Ovary (tissue), 10 donors: ENCODE measurements at places on chromosomes 12 and 14. TPM values are rescaled to one million over a fixed set of nuclear protein-coding genes. Genes with fewer than 3 reads are reported as not detected.

DNA sequence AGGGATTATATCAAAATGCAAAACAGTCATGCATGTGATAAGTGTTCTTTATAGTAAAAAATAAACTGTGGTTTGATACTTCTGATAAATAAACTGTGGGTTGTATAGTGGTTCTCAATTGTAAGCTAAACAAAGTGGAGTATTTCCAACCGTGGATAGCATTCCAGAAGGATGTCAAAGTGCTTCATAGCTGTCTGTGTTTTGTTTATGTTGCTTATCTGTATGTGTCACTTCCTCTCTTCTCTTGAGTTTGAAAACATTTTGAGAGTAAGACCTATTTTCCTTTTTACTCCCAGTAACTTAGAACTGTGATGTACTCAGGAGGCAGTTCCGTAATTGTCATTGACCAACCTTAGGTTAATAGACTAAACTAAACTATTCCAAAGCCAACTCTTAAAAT, 415.8 kb downstream of the TMTC2 start:
- H3K4me3 ChIP-seq: no peak overlapping the region
- no peaks in the 10 kb centered on the region for H3K36me3 ChIP-seq
- H3K27ac ChIP-seq: no peak overlapping the region
- no peaks in the 10 kb centered on the region for H3K4me1 ChIP-seq

GRCh38 chr14:50967103-50967502, 22.8 kb upstream of the PYGL start:
- no peaks in the 10 kb centered on the region for H3K27me3 ChIP-seq
- H3K27ac ChIP-seq: no peak overlapping the region
- H3K4me1 ChIP-seq: peaks cover 2% of the 10 kb centered on the region
- no peak overlapping the region for H3K4me3 ChIP-seq

TOX4 gene
- total RNA-seq: 75.3 TPM

- H3K27me3 ChIP-seq: no peaks in the 10 kb centered on the region
- H3K4me3 ChIP-seq: no peak overlapping the region
- H3K4me1 ChIP-seq: no peaks in the 10 kb centered on the region
- H3K27ac ChIP-seq: no peak overlapping the region
- DNase-seq: no peak
These were observed 39.8 kb upstream of the PTGDR start for GRCh38 chr14:52227619-52228222.

SYNDIG1L gene
- 0.10 TPM for total RNA-seq

DNA sequence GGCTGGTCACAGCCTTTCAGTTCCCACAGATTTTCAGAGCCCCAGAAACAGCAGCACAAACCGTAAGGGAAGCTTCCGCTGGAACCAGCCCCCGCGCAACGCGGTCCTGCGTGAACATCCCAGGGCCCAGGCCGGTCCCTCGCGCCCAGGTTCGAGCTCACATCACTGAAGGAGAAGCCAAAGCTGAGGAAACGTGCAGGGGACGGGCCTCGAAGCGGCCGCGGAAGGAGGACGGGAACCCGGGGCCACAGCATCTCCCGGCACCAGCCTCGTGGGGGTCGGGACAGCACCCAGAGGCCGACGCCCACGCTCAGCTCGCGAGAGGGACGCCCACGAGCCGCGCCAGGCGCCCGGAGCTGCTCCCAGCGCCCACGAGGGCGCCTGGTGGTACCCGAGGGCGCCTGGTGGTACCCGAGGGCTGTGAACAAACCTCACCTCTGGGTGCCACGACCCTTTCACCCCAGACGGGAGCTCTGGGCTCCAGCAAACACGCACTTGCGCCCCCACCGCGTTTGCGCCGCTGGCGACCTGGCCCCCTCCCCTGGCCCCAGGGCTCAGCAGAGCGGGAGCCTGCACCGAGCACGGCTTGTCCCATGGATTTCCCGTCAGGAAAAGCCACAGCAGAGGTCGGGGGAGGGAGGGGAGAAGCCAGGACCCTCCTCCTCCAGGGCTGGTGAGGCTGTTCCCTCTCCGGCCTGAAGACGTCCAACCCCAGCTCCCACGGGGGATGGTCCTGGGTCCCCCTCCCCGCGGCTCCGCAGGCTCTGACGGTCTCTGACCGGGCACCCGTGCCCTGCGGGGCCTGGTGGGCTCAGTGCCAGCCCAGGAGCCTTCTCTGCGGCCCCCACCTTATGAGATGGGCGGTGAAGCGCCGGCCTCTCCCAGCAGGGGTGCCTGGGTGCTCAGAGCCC, 6.9 kb downstream of the LRCOL1 start:
- peaks cover 4% of the 10 kb centered on the region for H3K4me1 ChIP-seq
- no peak for DNase-seq
- no peak overlapping the region for H3K27ac ChIP-seq
- H3K4me3 ChIP-seq: peak overlapping the region; percentile 3
- H3K27me3 ChIP-seq: no peaks in the 10 kb centered on the region
- H3K36me3 ChIP-seq: no peaks in the 10 kb centered on the region

GRCh38 chr14:68384881-68385280, 408.0 kb downstream of the ZFP36L1 start:
- DNase-seq: no peak
- H3K36me3 ChIP-seq: no peaks in the 10 kb centered on the region
- peaks cover 10% of the 10 kb centered on the region for H3K4me1 ChIP-seq
- peak overlapping the region; percentile 58 for H3K27ac ChIP-seq
- no peak overlapping the region for H3K4me3 ChIP-seq

- no peaks in the 10 kb centered on the region for H3K4me1 ChIP-seq
- H3K4me3 ChIP-seq: no peak overlapping the region
- H3K27me3 ChIP-seq: no peaks in the 10 kb centered on the region
- no peak overlapping the region for H3K27ac ChIP-seq
- H3K36me3 ChIP-seq: no peaks in the 10 kb centered on the region
These were observed 413.2 kb downstream of the FLRT2 start for GRCh38 chr14:85943192-85943591.

DNA sequence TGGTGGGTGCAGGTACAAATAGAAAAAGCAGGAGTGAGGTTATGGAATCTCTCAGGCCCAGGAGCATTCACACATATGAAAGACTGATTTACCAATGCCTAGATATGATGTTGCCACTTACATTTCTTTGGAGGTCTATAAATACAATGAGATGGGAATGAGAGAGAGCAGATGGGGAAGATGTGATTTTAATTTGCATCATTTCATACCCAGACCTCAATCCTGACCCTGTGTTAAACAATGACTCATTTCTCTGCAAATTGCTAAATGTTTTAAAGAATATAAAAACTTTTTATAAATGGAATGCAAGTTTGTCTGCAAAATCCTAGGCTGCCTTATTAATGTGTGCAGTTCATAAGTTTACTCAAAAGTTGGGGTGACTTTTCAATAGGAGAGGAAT, 38.6 kb upstream of the GNG2 start:
- no peaks in the 10 kb centered on the region for H3K36me3 ChIP-seq
- H3K4me3 ChIP-seq: no peak overlapping the region
- H3K27ac ChIP-seq: no peak overlapping the region

MFAP5 gene
- total RNA-seq: 0.64 TPM

GRCh38 chr12:62805517-62805916, 129.4 kb downstream of the PPM1H start:
- H3K27me3 ChIP-seq: no peaks in the 10 kb centered on the region
- H3K4me3 ChIP-seq: no peak overlapping the region
- DNase-seq: no peak
- no peak overlapping the region for H3K27ac ChIP-seq

LRP1 gene
- total RNA-seq: 554 TPM

DNA sequence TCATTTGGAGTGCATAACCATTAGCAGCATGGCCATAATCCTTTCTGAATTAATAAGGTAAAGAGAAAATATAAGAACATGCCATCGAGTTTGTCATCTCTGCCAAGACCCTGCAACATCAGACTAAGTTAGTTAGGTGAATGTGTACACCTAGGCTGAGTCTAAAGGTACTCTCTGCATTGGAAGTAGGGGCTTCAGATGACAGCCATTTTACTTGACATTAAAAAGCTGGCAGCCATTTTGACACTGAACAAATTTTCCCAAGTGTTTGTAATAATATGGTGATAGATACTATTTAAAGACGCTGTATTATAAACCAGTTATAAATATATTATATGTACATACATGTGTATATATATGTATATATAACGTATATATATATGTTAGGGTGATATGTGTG, 79.0 kb downstream of the SUDS3 start:
- H3K27ac ChIP-seq: no peak overlapping the region
- H3K36me3 ChIP-seq: no peaks in the 10 kb centered on the region
- DNase-seq: no peak
- no peaks in the 10 kb centered on the region for H3K4me1 ChIP-seq

DNA sequence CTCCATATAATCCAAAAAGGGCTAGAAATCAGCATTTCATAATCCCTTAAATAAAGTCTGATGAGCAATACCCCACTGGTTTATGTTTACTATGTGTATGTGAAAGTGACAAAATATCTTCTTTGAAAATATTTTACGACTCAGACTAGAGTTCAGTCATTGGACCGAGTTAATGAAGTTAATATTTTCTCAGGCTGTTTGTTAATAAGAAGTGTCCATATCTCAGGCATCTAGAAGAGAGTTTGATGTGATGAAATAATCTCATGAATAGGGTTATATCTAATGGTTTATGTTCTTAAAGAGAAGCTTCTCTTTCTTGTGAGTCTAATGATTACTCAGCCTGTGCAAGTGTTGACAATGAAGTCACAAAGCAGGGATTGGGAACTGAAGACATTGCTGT, 51.8 kb downstream of the WIF1 start:
- no peaks in the 10 kb centered on the region for H3K27me3 ChIP-seq
- H3K4me3 ChIP-seq: no peak overlapping the region
- no peaks in the 10 kb centered on the region for H3K36me3 ChIP-seq
- DNase-seq: no peak

DNA sequence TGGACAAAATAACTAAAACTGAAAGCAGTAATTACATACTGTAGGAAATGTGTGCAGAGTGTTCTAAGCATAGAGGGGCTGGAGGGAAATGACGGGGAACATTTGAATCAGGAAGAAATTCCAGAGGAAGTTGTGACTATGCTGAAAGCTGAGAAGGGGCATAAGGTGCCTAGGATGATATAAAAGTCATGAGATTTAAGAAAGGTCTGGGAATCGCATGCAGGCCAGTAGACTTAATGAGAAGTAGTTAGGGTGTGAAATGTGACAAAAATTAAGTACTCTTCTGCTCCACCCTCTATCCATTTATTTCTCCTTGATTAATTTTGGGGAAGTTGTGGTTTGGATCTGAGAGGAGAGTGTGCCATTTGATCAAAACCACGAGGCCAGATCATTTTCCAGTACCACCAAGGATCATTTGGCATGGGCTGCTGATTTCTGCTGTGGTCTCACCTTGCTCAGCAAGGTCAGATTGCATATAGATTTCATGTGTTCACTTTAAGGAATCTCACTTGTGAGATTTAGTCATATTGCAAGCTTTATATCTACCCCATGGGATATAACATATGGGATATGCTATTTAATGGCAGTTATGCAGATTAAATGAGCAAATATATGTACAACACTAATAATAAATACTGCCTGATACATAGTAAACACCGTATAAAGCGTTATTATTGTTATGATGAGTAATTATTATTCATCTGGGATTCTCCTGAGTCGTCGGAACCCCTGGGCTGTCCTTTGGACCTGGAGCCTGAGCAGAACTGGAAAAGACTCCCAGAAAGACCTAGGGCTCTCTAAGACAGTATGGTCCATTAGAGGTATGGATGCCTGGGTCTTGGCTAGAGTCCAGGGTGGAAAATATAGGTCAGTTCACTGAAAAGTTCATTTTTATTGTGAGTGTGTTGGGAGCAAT, 72.3 kb downstream of the SRGAP1 start:
- no peaks in the 10 kb centered on the region for H3K27me3 ChIP-seq
- no peak overlapping the region for H3K27ac ChIP-seq
- no peaks in the 10 kb centered on the region for H3K36me3 ChIP-seq
- no peak for DNase-seq

- H3K36me3 ChIP-seq: no peaks in the 10 kb centered on the region
- no peaks in the 10 kb centered on the region for H3K27me3 ChIP-seq
- DNase-seq: no peak
- peaks cover 3% of the 10 kb centered on the region for H3K4me1 ChIP-seq
These were observed 100.3 kb upstream of the PLEKHG7 start for GRCh38 chr12:92602476-92602875.

DNA sequence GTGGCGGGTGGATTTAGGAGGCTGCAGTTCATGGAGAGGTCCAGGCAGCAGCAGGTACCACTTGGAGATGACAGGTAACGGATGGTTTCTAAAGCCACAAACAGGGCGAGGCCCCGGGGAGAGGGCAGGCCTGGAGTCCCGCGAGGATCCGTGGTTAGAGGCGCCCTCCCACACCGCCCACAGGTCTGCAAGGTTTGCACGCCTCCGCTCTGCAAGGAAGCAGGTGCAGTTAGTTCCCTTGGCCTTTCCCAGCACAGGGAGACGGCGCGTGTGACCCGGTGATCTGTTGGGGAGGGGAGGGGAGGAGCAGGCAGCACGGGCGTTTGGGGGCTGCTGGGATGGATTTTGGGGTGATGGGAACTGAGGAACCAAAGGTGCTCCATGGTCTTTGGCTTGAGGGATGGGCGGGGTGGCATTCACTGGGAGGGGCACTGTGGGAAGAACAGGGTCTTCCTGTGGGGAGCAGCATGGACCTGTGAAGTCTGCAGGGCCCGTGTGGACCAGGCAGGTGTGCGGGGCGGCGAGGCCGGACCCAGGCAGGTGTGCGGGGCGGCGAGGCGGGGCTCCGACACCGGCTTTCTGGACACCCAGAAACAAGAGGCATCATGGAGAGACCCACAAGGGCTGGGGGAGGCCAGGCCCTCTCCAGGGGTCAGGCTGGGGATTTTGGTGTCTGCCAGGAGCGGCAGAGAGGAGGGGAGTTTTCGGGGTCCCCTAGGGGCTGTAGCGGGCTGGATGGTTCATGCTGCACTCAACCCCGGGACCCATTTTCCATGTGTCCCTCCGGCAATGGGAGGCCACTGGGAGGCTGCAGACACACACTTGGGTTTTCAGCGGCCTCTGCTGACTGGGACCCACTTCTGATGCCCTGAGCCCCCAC, 29.1 kb downstream of the NOC4L start:
- H3K4me3 ChIP-seq: no peak overlapping the region
- H3K27ac ChIP-seq: no peak overlapping the region
- H3K36me3 ChIP-seq: no peaks in the 10 kb centered on the region

BAZ1A gene
- 17.9 TPM for total RNA-seq

DNA sequence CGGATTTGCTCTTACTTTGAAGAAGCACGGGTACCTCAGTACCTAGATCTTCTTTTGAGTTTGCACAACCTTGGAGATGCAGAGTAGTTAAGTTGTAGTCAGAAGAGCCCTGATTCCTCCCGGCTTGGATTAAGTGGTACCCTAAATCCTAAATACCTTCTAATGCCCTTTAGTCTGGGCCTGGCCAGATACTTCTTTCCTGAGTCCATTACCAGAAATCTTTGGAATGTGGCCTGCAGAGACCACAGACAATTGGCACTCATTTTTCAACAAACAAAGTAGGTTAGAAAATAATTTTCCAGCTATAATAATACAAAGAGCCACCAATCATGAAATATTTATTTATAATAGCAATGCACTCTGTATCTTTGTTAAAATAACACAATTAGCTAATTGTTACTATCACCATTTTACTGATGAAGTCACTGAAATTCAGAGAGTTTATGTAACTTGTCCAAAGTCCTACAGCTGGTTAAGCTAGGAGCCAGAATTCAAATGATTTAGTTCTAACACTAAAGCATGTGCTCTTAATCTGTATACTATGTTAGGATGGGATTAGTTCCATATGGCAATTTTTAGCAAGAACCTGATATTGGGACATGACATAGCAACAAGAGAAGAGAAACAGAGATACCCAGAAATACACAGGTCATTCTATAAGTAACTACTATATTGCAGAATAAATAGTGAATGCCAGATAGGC, 132.1 kb upstream of the PDZRN4 start:
- no peak overlapping the region for H3K4me3 ChIP-seq
- no peak overlapping the region for H3K27ac ChIP-seq
- no peaks in the 10 kb centered on the region for H3K36me3 ChIP-seq

PRICKLE1 gene
- 14.2 TPM for total RNA-seq

SPATS2 gene
- 15.8 TPM for total RNA-seq

- no peaks in the 10 kb centered on the region for H3K4me1 ChIP-seq
- H3K27ac ChIP-seq: no peak overlapping the region
- H3K4me3 ChIP-seq: no peak overlapping the region
- H3K36me3 ChIP-seq: no peaks in the 10 kb centered on the region
- H3K27me3 ChIP-seq: no peaks in the 10 kb centered on the region
These were observed 42.9 kb downstream of the HELB start for GRCh38 chr12:66345212-66345611.
